Thyroid gland (tissue), 4 donors: ENCODE measurements at places on chromosomes 3 and 15.
A peak's percentile ranks its signal among the peaks of the same experiment; 100 is the strongest.

DNA sequence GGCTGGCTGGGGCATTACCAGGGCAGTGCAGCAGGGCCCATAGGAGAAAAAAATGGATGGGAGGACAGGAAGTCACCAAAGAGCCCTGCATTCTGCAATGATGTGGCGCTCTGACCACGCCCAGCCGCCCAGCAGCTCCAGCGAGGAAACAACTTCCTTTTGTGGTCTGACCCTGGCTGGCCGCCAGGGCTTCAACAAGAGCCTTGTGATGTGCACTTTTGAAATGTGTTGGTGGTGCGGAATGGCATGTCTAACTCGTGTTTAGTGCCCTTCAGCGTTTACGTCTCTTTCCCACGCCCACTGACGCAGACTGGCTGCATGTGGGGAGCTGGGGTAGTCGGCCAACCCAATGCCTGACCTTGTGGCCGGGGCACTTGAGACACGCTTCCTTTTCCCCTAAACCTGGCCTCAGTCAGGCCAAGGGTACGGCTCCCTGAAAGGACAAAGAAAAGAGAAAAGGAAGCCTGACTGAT lies 81.9 kb upstream of the CTNNB1 start:
- peak; percentile 93 for DNase-seq

DNA sequence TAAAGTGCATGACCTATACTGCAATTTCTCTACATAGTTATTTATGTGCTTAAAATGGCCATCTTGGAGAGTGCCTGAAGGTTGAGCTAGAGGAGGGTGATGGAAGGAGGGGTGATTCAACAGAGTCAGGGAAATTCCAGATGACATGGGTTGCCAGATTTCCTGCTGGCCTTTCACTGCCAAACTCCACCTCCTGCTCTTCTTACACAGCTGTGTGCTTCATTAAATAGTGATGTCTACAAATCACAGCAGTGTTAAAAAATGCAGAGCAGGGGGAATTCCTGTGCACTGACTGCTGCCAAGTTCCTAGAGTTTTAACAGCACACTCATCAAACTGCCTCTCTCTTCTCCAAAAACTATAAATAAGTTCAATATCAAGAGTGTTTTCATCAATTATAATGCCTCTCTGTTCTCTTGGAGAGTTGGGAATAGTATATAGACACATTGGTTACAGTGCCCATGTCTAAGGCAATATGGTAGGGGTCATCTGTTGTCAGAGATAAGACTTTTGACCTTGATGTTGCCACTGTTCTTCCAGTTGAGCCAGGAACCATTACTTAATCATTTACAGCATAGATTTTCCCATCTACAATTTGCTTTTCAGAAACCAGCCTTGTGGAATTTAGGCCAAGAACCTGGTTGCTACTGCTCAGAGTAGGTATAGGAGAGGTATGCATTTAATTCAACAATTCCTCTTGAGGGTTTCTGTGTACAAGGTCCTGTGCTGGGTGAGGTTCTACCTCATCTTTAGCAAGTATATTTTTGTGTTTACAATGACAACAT lies 79.6 kb downstream of the TP63 start:
- peak; percentile 76 for DNase-seq

GRCh38 chr15:63218100-63218808 lies 28.8 kb downstream of the RAB8B start:
- no peak for DNase-seq

DNA sequence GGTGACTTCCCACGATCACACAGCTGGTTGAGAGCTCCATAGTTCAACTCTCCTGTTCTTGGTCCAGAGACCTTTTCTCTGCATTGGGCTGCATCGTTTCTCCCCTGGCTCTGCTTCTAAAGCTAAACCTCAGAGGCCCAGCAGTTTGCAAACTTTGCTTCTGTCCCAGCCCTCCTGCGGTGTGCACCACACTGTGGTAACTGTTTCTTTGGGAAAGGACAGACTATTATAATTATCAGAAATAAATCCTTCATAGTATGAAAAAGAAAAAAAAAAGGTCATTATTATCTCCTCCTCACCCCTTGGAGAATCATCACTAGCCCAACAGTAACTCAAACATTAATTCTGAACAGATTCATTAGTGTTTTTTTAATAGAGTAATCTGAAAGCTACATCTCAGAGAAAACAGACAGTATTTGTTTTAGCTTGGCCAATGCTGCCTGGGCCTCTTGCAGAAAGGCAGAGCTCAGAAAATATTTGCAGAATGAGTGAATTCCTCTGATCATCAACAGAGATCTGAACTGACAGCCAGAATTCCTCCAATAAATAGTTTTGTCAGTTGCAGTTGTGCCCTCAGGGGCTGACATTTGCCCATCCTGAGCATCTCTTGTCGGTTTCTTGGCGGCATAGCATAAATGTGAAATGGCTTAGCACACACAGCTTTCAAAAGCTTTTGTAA lies 52.9 kb downstream of the BFSP2 start:
- DNase-seq, result no peak

- no peak for DNase-seq
These were observed 60.0 kb downstream of the APBA2 start for GRCh38 chr15:28945626-28946230.

- DNase-seq, result no peak
These were observed 515.6 kb upstream of the SGO1 start for GRCh38 chr3:20701641-20702040.
